Activated naive CD8-positive, alpha-beta T cell treated with anti-CD3 and anti-CD28 coated beads, Interleukin-2, amount 50 U/mL, for 24 hours (primary cell): ENCODE measurements at places on chromosomes 1 and 21.

DNA sequence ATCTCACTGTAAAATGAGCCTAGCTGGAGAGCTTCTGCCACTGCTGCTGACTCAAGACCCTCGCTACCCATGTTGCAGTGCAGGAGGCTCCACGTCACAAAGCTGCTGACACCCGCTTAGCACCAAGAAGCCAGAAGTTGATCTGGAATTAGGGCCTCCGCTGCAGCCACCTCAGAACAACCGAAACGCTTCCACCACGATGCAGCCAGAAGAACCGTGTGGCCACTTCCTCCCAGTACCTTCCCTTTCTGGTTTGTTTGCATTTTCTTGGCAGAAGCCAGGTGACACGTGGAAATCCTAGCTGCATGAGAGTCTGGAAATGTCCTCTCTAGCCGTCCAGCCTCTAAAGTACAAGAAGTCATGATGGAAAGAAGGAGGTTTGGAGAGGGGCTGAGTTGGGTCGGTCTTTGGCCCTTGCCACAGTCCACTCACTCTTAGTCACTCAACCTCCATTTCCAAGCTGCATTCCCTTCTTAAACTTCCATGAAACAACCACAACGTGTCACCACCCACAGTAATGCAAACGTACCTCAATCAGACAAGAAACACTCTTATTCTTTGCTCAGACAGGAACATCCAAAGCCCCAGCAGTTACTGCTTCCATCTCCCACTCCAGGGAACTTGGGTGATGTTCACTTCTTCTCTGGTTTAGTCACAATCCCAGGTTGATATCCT, 10.0 kb upstream of the CDA start:
- H3K27me3 ChIP-seq, result peaks cover 14% of the 10 kb centered on the region
- DNase-seq, result no peak
- H3K27ac ChIP-seq, result no peak overlapping the region
- H3K4me1 ChIP-seq, result peaks cover 3% of the 10 kb centered on the region
- H3K36me3 ChIP-seq, result no peaks in the 10 kb centered on the region

DNA sequence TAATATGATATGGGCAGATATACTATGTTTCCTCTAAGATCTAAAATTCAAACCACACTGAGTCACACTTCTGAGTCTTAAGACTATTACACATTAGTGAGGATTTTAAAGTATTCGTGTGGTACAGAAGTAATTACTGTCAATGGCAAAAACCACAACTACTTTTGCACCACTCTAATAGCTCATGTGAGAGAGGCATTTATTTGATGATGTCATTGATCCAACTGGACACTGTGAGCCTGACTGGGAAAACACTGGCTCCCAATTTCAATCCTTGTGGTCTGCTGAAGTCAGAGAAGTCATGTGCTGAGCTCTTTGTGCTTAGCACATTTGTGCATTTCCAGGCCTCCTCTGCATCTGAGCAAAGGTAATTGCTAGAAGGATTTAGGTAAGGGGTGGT, 377.8 kb downstream of the USH2A start:
- no peaks in the 10 kb centered on the region for H3K27me3 ChIP-seq
- no peak overlapping the region for H3K4me3 ChIP-seq
- no peak overlapping the region for H3K27ac ChIP-seq
- H3K4me1 ChIP-seq, result no peaks in the 10 kb centered on the region
- DNase-seq, result no peak
- no peaks in the 10 kb centered on the region for H3K36me3 ChIP-seq

DNA sequence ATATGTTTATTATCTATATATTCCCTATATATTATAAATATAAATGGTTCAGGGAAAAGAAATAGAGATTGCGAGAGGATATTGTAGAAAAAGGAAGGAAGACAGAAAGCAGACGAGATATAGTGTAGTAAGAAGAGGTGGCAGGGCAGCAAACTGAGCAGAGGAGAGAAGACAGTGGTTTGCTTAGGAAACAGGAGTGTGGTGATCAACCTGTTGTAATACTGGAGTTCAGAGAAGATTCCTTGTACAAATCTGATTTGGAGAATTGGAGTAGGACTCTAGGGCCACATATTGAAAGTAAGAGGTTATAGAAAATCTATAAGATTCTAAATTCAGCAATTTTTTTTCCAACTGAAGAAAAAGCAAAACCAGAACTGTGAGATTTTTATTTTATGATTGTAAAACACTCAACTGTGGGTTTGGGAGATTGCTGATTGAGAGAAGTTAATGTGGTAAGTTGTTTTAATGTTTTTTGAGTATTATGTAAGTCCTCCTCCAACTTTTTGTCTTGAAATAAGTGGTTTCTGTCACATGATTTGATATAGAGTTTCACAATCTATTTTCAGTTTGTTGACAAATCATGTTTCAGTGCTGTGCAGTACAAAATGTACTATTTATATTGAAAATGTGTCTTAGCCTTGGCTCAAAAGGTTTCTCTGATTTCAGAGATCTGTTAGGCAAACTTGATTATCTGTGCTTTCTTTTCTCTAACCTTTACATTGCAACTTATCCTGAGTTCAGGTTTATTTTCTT, 9.6 kb upstream of the AMY2B start:
- DNase-seq, result no peak
- H3K27ac ChIP-seq, result no peak overlapping the region
- no peak overlapping the region for H3K4me3 ChIP-seq
- no peaks in the 10 kb centered on the region for H3K27me3 ChIP-seq
- H3K36me3 ChIP-seq, result peaks cover 4% of the 10 kb centered on the region
- peaks cover 7% of the 10 kb centered on the region for H3K4me1 ChIP-seq

DNA sequence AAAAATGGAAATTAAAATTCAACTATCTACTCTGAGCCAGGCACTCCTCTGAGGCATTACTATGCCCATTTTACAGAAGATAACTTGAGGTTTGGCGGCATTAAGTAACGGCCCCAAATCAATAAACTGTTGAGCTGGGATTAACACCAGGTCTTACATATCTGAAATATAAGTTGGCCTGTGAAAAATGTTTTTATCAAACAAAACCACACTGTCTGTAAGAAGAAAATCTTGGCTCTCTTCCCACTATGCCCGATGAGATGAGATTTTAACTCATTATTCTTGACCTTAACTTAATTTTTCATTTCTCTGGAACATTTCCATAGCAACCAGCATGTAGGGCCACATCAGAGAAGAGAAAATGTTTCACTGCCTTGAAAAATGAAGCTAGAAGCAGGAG, 21.8 kb downstream of the RC3H1 start:
- peaks cover 8% of the 10 kb centered on the region for H3K36me3 ChIP-seq
- no peaks in the 10 kb centered on the region for H3K27me3 ChIP-seq
- no peak overlapping the region for H3K27ac ChIP-seq
- DNase-seq, result no peak
- H3K4me1 ChIP-seq, result peaks cover 45% of the 10 kb centered on the region
- H3K4me3 ChIP-seq, result no peak overlapping the region

DNA sequence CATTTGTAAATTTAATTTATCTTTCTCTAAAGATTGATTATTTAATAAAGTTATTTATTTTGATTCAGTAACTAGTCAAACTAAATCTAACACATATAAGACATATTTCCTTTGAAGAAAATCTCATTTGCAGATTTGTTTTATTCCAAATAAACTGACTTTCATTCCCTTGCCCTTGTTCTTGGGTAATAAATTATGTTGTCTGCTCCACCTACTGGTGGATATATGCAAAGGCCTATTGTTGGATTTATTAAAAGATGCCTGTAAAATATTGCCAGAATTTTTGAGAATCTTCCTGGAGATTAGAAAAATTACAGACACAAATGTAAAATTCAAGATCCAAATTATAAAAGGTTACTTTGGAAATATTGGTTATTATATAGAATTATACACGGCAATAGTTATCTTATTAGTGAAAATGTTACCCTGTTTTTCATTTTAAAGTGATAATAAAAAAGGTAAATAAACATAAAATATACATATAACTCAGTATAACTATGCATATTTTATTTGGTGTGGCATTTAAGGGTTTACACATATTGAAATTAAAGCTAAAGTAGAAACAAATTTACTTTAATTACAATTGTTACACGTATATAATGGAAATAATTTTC, 116.1 kb downstream of the SPATA17 start:
- no peak overlapping the region for H3K4me3 ChIP-seq
- H3K4me1 ChIP-seq, result no peaks in the 10 kb centered on the region
- H3K36me3 ChIP-seq, result no peaks in the 10 kb centered on the region
- no peaks in the 10 kb centered on the region for H3K27me3 ChIP-seq

DNA sequence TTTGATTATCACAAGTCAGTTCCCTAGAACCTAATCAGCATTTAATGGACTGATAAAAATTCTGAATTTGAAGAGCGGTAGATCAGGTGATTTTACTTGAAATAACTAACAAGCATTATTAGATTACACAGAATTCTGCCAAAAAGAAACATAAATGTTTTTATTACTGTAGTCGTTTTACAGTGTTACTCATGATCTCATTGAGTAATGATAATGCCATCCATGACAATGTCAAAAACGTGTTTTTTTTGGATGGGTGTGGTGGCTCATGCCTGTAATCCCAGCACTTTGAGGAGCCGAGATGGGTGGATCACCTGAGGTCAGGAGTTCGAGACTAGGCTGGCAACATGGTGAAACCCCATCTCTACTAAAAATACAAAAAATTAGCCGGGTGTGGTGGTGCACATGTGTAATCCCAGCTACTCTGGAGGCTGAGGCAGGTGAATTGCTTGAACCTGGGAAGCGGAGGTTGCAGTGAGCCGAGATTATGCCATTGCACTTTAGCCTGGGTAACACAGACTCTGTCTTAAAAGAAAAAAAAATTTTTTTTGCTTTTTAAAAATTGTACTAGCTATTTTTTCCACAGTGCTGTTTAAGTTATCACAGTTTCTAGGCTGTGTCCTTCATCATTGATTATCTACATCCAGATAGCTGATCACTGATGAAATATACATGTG, 56.6 kb downstream of the LAMC1 start:
- no peak overlapping the region for H3K4me3 ChIP-seq
- H3K27me3 ChIP-seq, result no peaks in the 10 kb centered on the region
- no peaks in the 10 kb centered on the region for H3K36me3 ChIP-seq

DNA sequence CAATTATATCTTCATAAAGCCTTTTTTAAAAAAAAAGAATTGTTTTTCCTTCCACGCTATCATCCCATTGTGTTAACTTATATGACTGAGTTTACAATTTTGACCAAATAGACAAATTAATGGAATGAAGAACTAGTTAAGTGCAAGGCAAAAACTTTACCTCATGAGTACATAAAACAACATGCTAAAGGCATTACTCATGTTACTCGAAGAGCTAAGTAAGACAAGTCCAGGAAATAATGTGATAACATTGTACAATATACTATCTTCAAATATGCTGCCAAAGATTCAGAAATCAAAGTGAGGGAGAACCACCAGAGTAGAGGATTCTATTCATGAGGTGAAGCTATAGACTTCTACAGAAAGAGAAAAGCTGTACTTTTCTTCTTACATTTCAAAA, 24.2 kb upstream of the DYNLT5 start:
- DNase-seq, result no peak
- H3K36me3 ChIP-seq, result no peaks in the 10 kb centered on the region
- H3K4me3 ChIP-seq, result no peak overlapping the region

DNA sequence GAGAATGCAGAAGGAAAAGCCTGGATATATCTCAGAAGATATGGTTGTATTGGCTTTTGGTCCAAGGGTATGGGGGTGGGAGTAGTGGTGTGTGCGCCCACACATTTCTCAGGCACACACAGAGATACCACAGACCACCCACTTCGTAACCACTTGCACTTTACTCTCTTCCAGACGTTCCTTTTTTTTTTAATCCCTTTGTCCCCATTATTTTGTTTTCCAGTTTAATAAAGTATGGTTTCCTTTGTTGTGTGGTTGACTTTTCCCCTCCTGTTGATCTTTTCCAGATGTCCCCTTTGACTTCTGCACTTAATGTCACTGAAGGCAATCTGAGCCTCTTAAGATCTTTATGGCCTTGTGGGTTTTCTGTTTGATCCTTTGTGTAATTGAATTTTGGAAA, 10.5 kb upstream of the TARS2 start:
- no peaks in the 10 kb centered on the region for H3K27me3 ChIP-seq
- H3K36me3 ChIP-seq, result peaks cover 2% of the 10 kb centered on the region
- no peak for DNase-seq
- H3K4me3 ChIP-seq, result no peak overlapping the region

- no peaks in the 10 kb centered on the region for H3K36me3 ChIP-seq
- no peak overlapping the region for H3K4me3 ChIP-seq
- no peak overlapping the region for H3K27ac ChIP-seq
- H3K4me1 ChIP-seq, result no peaks in the 10 kb centered on the region
Measured at GRCh38 chr1:92792340-92792782, 7.5 kb upstream of the EVI5 start.

DNA sequence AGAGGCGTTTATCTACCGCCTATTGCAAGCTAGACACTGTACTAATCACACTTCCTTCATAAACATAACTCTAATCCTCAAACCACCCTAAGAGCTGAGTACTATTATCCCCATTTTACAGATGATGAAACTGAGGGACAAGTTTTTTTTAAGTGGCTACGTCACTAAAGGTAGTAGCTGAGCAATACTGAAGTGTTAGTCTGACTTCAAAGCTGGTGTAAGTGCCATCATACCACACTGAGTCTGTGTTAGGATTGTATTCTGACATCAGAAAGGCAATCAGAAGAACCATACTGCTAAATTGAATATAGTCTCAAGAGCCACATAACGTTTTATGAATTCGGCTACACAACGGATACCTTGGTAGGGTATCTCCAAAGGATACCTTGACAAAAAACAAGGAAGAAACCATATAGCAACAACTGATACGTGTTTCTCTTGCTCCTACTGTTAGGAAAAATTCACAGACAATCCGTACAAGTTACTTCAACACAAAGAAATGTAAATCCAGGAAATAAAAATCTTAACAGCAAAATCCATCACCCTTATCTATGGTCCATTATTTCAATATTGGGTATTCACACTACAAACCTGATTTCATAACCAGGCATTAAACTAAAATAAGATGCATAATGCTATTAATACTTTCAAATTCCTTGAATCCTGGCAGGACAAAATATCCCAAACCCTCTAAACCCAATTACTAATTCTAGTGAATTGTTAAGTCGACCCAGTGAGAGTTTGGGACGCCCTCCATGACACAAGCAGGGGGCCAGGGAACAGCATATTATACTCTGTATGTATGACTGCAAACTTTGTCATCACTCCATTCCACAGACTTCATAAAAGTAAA, 1.6 kb downstream of the TP53BP2 start:
- H3K4me3 ChIP-seq, result peak overlapping the region; percentile 98
- DNase-seq, result no peak
- H3K36me3 ChIP-seq, result no peaks in the 10 kb centered on the region

- H3K27me3 ChIP-seq, result peaks cover 5% of the 10 kb centered on the region
- no peaks in the 10 kb centered on the region for H3K36me3 ChIP-seq
- no peak overlapping the region for H3K4me3 ChIP-seq
- H3K4me1 ChIP-seq, result peaks cover 14% of the 10 kb centered on the region
- DNase-seq, result no peak
- H3K27ac ChIP-seq, result no peak overlapping the region
Measured at GRCh38 chr21:34617753-34618339, 2.9 kb upstream of the RCAN1 start.
